ENCODE measurements at places on chromosomes 6 and 20.

DNA sequence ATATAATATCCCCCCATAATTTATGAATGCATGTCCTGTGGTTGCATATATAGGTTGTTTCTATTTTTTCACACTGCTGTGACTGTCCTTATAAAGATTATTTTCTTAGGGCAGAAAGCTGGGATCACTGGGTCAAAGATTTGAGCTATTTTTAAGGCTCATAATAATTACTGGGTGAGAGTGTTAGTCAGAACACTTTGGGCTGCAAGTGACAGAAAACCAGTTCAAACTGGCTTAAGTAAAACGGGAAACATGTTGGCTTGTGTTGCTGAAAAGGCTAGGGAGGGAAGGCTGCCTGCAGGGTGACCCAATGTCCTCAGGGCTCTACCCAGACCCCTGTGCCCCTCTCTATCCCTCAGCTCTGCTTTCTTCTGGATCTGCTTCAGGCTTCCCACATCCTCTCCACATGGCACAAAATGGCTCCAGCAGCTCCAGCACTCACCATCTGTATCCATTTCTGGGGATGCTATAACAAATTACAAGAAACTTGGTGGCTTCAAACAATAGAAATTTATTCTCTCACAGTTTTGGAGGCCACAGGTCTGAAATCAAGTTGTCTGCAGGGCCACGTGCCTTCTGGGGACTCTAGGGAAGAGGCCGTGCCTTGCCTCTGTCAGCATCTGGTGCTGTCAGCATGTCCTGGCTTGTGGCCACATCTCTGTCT lies 33.1 kb upstream of the MLN start:
- no peak for DNase-seq

DNA sequence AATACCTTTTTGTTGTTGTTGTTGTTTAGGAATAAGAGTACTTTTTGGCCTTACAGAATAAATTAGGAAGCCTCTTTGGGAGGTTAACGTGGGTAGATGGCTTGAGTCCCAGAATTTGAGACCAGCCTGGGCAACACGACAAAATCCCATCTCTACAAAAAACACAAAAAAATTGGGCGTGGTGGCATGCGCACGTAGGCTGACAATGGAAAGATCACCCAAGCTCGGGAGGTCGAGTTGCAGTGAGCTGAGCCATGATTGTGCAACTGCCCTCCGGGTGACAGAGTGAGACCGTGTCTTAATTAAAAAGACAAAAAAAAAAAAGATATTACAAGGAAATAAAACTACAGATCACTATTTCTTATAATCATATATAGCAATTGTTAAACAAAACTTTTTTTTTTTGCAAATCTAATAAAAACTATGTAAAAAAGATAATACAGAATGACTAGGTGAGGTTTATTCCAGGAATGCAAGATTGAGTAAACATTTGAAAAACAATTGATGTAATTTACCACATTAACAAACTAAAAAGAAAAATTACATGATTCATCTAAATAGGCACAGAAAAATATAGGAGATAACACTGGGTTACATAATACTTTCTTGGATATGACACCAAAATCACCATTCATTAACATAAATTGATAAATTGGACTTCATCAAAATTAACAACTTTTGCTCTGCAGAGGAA lies 43.6 kb upstream of the ASCC3 start:
- DNase-seq: no peak

DNA sequence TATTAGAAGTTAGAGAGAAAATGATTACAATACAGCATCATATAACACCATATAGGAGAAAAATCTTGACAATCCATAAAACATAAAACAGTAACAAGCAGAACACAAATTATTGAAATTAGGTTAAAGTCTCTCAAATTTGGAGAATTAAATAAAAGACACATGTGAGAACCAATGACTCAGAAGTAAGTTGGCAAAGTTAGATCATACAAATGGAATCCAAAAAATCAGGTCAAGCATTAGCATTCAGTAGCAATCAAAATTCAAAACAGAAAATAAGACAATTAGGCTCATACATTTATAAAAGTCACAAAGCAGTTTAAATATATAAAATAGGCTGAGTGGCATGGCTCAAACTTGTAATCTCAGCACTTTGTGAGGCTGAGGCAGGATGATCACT lies 775.6 kb downstream of the PHF3 start:
- DNase-seq: no peak

GRCh38 chr6:158892266-158892665 lies 73.1 kb upstream of the EZR start:
- no peak for DNase-seq

DNA sequence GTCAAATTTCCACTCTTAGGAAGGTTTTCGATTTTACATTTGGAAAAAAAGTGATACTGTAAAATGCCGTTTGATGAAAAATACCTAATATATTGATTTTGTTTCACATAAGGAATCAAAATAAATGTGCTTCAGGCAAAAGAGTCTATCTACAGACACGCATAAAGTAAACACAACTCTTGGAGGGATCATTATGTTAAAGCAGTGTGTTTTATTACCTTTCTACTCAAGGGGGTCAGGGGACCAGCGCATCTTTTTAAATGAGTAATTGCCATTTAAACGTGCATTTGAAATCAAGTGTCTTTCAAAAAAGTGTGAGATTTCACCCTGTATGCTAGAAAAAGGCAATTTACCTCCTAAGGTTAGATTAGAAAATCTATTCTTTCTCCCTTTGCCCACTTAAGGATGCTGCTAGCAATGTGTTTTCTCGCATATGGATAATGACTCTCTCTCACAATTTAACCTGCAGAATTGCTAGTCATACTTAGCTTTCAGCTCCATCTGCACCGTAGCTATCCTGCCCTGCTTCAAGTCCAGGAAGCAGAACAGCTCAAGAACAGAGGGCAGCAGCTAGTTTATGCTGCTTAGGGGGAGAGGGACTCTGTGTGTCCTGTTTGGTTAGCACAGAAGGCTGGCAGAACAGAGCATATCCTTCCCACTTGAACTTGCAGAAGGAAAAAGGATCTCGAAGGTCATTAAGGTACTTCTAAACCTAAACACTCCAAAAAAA lies 35.0 kb downstream of the NKAIN2 start:
- no peak for DNase-seq

GRCh38 chr6:138410972-138411880 lies 7.2 kb downstream of the HEBP2 start:
- DNase-seq: no peak

DNA sequence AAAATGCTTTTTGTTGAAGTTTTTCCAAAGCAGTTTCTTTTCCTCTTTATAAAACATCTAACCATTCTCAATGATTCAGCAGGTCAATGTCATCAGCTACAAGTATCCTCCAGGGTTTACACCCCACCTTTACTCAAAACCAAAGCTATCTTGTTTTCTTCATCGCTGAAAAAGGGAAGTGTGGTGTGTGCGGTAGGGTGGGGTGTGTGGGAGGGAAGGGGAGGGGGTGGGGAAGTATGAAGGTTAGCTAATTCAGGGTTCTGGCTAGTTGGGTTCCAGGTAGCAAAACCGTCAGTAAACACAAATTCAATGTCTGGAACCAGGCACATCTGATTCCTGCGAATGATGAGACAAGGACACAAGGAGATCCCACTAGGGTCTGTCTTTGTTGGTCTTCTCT lies 189.6 kb downstream of the GJA10 start:
- DNase-seq: no peak

- peak; percentile 31 for DNase-seq
These were observed 71.2 kb downstream of the RAMACL start for GRCh38 chr6:166515072-166515810.

- no peak for DNase-seq
These were observed 162.4 kb upstream of the BTBD3 start for GRCh38 chr20:11755071-11755841.

Measured in activated T-cell treated with anti-CD3 and anti-CD28 coated beads for 4 hours (primary cell).